ENCODE measurements at places on chromosomes 3 and 15.

DNA sequence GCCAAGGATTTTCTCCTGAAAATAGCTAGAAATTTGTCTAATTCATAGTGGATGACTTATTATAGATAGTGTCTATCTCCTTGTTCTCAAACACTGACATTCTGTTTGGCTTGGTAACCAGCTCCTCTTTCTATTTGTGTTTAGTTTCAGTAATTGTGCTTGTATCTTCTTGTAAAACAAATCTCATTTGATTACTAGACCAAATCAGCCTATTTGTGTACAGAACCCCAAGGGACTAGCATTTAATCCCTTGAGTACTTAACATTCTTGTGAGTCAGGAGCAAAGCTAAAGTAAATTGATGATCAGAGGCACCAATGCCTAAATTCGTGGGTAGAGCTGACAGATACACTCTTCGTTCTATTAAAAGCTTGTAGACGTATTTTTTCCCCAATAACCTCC lies 306.5 kb upstream of the SLITRK3 start:
- no peak for DNase-seq

DNA sequence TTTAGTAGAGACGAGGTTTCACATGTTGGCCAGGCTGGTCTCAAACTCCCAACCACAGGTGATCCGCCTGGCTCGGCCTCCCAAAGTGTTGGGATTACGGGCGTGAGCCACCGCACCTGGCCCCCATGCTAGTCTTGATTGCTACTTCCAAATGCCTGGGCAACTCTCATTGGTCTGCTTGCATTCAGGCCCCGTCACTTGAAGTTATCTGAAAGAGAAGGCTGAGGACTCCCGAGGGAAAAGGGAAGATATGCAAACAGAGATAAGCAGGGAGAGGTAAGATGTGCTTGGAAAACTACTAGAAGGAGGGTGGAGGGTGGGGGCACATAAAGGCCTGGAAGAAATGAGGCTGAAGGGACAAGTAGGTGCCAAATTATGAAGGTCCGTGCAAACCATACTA lies 4.4 kb upstream of the LPP start:
- no peak for DNase-seq

DNA sequence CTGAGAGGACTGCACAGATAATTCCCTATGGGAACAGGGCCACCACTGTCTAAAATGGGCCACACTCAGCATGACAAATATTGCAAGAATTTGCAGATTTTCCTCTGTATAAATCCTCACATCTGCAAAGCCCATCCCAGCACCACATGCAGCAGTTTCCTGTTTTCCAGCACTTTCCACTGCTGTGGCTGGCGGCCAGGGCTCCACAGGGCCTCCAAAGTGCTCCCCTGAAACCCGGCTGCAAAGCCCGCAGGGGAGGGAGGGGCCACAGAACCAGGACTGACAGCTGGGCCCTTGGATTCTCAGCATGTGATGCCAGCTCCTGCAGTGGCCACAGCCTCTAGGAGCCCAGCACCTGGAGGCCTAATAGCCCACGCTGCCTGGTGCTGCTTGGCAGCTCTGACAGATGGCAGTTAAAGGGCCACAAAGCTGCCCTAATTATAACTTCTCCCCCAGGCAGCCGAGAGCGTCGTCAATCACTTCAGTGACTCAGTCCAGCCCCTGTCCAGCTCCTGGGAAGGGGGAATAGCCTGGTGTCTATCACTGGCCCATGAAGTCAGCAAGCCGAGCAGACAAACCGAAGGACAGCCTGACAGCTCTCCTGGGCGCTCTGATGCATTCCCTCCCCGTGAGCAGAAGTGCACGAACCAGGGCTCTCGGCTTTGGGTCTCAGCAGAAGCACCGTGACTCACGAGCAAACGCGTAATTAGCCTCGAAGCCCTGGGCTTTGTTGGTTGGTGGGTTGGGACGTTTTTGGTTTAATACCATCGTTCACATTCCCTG lies 4.7 kb downstream of the LRRC15 start:
- DNase-seq = no peak

DNA sequence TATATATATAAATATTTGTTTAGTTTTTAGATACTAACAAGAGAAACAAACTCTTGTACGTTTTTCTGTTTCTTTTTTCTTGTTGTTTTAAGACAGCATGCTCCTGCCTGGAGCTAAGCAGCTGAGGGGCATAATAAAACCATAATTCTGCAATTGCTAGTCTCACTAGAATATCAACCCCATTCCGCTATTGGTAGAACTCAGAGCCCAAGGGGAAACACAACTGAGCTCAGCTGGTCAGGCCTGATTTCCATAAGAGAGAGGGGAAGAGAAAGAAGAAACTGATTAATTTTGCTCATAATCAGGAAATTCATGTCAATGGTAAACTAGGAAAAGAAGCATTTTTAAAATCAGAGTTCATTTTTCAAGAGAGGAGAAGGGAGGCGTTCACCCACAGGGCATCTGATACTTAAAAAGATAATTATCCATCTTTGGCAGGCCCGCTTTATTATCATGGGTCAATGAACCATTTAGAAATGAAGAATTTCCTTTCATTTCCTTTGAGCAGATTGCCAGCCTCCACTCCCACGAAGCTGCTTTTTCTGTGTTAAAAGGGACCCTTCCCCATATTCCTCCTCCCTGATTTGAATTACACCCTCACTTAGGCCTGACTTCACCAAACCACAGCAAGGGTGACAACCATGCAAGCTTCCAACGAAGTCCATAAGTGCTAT lies 965.3 kb upstream of the CFAP20DC start:
- no peak for DNase-seq

GRCh38 chr3:7385635-7386034 lies 524.7 kb downstream of the GRM7 start:
- no peak for DNase-seq

GRCh38 chr3:72829701-72830100 lies 18.5 kb downstream of the SHQ1 start:
- DNase-seq = no peak

DNA sequence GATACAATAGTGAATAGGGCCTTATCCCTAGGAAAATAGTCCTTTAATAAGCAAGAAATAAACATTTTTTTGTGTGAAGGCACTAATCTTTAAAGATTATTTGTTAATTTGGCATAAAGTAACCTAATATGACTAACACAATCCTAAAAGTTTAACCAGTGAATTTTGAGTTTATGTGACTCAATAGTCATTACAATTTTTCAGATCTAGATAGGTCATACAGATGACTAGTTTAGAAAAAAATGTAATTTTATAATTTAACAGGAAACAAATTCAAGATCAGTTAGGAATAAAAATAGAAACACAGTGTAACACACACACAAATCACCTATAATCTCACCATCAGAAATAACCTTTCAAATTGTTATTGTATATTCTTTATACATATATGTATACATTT lies 620.7 kb upstream of the ALCAM start:
- DNase-seq = no peak

DNA sequence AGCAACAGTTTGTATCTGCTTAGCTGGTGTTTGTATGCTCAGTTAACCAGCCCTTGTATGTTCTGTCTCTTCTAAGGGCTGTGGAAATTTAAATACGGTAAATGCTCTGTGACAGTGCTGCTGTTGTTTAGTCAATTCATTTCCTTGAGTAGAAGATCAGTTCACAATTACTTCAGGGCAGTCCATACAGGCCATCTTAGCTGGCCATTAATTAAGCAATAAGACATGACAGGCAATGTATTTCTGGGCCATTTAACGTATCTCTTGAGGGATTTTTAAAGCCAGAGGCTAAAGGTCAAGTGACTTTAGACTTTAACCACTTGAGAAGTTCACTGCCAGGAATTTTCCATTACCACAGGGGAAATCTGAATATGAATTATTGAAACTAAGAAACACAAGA lies 351.8 kb downstream of the ZIC1 start:
- no peak for DNase-seq

DNA sequence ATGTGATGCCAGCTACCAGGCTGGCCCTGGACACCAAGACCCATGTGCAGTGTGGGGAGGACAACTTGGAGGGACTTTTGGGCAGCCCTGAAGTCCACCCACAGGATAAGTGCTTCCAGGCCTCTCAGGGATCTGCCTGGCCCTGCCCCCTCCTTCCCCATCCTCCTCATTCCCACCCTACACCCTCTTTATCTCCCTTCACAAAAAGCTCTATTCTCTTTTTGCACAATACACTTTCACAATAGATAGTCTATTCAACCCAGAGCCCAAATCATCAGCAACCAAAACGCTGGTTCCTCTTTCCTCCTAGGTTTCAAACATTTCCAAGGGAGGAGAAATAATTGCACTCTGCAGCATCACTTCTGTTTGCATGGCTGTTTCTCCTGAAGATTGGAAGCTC lies 7.8 kb upstream of the ZNF710 start:
- no peak for DNase-seq

DNA sequence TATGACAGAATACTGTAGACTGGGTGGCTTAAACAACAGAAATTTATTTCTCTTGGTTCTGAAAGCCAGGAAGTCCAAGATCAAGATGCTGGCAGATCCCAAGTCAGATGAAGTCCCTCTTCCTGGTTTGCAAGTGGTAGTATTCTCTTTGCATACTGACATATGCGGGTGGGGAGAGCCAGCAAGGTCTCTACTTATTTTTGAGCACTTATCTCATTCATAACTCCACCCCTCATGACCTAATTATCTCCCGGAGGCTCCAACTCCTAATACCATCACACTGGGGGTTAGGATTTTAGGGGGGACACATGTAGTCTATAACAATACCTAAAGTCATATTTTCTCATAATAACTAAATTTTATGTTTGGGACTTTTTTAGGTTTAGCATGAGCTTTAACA lies 65.3 kb downstream of the BLM start:
- no peak for DNase-seq

DNA sequence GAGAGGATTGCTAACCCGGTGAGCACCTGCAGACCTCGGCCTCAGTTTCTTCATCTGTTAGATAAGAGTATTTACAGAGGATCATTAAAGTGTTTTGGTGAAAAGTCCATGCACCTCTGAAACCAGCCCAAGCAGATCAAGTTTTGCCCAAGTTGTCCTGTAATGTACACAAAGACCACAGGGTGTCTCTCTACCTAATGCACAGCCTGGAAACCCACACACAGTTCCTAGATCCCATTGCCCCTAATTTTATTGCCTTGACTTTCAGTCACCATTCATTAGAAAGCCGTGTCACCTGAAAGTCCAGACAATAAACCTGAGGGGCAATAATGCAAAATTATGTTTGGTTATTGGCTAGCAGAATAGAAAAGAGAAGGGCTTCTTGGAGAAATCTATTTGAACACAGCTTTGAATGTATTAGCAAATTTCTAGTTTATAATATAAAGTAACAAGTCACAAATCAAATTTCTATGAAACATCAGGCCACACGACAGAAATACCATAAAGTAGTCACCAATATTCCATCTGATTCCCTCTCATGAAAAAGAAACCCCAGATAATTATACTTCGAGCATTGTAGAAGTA lies 161.3 kb upstream of the SLC2A2 start:
- no peak for DNase-seq

GRCh38 chr3:130433306-130433705 lies 83.7 kb upstream of the COL6A6 start:
- no peak for DNase-seq

DNA sequence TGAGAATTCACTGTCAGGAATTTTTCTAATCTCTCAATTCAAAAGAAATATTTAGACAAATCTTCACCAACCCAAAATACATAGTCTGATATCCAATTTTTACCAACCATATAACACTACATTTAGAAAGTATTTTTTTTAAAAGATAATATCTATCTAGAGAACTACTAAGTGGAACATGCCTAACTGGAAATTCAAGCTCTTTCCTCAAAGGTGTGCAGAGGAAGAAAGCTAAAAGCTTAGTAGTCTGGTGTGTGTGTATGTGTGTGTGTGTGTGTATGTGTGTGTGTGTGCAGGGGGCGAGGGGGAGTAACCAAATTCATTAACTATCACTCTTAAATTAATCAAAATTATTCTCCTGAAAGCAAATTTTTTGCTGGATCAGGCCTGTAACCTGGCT lies 797.3 kb downstream of the NAALADL2 start:
- no peak for DNase-seq

DNA sequence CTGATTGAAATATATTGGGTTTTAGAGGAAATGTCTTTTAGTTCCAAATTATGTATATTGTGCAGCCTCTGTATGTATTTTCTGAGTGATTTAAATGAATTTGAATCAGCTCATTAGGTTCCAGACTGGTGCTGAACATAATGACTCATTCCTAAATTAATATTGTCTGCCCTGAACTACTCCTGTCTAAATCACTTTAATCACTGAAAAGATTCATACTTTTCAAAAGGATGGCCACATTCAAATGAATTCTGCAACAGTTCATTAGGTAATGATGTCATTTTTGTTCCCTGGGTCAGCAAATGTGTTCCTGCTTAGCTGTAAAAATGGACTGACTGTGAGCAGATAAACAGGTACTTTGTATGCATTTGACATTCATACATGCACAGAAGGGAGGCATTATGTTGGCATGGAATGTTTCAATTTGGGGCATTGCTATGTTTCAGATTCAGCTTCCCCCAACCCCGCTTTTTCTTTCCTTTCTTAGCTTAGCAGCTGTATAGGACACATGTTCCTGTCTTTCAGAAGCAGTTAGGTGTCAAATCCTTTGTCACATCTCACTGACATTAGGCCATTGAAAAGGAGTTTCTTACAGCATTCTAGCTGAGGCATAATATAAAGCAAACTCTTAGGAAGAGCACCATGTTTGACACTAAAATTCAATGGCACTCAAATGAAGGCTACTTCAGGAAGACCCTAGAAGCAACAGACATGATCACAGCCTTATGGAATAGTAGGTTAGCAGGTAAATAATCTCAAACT lies 318.5 kb upstream of the ARPP21 start:
- no peak for DNase-seq

GRCh38 chr3:72309661-72310418 lies 524.9 kb upstream of the PROK2 start:
- DNase-seq = no peak

GRCh38 chr3:194395778-194396538 lies 3.1 kb downstream of the GP5 start:
- peak; percentile 57 for DNase-seq

DNA sequence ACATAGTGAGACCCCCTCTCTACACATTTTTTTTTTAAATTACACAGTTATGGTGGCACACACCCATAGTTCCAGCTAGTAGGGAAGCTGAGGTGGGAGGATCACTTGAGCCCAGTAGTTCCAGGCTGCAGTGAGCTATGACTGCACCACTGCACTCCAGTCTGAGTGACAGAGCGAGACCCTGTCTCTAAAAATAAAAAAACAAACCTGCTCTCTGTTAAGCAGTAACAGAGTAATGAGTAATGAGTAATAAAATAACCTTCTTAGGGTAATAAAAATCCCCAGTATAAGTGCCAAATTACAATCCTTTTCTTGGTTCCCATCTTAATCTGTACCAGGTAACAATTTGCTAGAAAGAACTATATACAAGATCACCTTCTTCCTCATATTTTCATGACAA lies 65.9 kb upstream of the PLXND1 start:
- no peak for DNase-seq

Data from right renal pelvis (tissue), 4 donors.